ENCODE measurements at places on chromosomes 5 and 9.

DNA sequence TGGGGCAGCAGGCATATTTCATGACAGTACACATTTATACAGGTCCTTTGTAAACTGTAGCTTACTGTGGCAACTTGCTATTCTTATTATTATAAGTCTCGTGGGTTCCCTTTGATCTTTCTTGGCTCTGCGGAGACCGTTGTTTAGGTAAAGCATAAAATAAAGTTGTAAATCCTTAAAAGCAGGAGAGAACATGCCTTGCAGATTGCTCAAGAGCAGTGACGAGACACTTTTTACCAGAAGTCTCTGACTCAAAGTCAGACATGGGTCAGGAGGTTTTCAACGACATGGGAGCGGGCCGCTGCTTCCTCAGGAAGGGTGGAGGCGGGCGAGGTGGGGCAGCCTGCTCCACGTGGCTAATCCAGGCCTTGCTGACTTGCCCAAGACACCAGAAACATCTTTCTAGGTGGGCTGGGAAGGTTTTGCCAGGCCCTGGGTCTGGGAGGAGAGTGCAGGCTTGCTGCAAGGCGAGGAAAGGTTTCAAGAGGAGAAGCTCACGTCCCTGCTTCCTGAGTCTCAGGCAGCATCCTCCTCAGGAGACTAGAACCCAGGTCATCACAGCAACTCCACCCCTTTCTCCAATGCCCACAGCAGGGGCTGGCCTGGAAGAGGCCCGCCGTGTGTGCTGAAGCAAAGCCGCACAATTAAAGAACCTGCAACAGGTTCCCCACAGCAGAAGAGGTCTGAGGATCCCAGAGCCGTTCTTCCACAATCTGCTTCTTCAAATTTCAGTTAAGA, 6.5 kb downstream of the TBC1D2 start:
- peak; percentile 93 for DNase-seq

GRCh38 chr9:70013598-70014196, 30.0 kb upstream of the MAMDC2 start:
- DNase-seq = no peak

DNA sequence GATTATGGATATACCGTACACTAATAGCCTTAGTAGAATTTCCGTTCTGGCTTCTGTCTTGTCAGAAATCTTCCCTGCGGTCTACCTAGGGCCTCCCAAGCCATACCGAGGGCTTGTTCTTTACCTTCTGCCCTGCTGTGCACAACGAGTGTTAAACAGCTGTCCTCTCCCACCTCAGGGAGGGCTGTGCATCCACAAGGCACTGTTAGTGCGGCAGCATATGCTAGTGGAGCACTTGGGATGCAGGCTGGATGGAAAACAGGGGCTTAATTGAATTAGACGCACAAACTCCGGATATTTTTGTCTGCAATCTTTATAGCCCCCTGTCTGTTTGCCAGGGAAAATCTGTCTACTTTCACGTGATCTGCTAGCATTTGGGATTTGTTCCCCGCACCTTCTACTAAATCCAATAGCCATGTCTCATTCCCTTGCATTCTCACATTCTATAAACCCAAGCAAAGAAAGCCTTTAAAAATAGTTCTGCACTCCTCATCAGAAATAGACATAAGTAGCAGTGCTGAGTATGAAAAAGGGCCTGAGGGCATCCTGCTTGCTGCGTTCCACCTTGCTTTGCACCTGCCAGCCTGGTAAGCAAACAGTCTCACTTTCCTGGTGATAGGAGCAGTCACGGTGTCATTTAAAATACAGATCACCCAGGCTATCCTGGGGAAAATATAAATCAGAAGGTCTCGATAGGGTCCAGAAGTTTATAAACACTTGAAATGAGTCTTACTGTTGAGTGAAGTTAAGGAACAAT, 382.6 kb downstream of the RASEF start:
- no peak for DNase-seq

DNA sequence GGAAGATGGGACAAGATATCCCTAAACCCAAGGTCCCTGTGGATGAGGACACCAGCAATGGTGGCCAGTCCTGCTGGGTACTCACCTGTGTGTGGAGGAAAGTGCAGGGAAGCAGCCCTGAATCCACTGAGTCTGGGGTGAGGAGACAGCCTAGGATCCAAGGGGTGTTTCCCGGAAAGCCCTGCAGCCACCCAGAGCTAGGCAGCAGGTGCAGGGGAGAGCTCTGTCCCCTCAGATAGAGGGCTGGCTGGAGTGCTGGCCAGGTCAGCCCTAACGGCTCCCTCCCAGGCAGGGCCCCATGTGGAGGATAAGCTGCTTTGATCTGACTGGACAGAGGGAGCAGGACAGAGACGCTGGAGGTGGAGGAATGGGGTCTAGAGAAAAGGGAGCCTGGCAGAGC, 344.7 kb upstream of the IRX4 start:
- no peak for DNase-seq

GRCh38 chr5:77719666-77720363, 56.3 kb downstream of the TBCA start:
- DNase-seq = no peak

DNA sequence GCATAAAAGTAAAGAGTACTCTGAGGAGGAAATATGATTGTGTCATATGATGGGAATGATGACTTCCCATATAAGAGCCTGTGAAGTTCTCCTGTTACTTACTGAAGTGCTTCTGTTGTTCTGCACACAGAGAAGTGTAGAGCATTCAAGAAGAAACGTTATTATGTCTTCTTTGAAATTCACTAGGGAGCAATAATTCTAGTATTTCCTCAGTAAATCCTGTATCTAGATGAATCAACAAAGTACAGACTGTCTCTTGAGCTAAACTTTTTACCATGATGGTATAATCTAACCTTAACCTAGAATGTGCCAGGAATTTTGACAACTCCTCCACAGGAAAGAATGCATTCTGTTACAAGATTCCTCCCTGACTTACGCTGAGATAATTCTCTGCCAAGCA, 18.9 kb upstream of the GHR start:
- DNase-seq = no peak

DNA sequence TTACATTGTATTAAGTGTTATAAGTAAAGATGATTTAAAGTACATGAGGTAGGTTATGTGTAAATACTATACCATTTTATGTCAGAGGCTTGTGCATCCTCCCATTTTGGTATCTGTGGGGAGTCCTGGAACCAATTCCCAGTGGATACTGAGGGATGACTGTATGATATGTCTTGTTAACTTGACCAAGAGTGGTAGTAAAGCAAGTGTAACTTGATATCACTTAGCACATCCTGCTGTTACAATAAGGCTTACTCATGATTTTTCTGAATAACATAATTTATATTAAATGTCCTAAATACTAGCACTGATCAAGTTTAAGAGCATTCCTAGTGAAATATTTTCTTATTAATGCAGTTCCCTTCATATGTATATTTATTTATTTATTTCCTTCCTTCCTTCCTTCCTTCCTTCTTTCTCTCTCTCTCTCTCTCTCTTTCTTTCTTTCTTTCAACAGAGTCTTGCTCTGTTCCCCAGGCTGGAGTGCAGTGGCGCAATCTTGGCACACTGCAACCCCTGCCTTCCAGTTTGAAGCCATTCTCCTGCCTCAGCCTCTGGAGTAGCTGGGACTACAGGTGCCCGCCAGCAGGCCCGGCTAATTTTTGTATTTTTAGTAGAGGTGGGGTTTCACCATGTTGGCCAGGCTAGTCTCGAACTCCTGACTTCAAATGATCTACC, 7.5 kb downstream of the NDFIP1 start:
- DNase-seq = no peak

GRCh38 chr9:125747765-125748445, 732 bp downstream of the PBX3 start:
- no peak for DNase-seq

GRCh38 chr5:84518862-84519261, 134.2 kb upstream of the EDIL3 start:
- no peak for DNase-seq

GRCh38 chr5:132239776-132240175, 12.1 kb upstream of the P4HA2 start:
- no peak for DNase-seq

DNA sequence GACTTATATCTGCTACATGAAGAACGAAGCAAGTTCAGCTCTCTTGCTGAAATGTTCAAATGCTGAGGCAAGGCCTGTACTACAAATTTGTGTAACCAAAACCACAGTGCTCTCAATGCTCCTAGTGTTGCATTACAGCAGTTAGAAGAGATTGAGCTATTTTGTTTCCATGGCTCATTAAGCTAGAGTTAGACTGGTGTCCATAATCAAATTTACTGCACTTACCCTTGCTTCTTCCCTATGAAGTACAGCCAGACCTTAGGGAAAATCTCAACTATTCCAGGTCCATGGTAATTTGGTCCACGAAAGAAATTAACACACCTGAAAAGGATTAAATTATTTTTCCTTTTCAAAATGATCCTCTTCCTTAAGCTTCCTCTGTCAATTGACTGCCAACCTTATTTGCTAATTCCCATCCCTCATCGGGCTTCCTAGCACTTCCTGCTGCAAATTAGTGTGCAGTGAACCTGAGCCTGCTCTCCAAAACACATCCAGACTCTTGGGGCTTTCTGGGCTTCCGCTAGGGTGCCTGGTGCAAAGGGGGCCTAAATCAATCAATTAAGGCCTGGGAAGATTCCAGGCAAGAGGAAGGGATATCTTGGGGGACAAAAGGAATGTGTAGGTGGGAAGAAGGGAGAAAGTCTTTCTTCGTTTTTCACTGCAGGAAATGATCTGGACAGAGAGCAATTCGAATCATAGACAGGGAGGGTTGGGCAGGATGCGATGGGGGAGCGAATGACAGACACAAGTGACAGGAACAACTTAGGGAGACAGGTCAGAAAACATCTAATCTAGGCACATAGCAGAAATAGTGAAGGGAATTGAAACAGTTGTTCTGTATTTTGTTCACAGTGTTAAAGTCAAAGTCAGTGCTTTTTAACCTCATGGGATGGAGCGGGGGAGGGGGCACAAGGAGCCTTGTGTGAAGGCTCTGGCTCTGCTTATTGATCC, 542.4 kb downstream of the RAB3C start:
- DNase-seq = no peak

DNA sequence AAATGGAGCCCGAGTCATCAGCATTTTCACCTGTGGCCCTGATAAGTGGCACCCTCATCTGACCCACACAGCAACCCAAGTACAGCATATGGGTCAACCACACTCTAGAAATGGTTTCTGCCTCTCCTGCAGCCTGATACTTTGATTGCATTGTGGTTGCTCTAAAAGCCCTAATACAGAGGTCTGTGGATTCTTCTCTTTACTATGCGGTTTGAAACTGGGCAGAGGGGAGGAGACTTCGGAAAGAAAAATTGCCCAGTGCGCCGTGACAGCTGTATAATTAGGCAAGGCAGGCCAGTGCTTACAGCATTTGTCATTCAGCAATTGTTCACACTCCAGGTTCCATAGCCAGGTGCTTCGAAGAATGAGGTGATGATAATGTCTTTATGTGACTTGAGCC, 361.0 kb downstream of the NFIB start:
- DNase-seq = no peak

DNA sequence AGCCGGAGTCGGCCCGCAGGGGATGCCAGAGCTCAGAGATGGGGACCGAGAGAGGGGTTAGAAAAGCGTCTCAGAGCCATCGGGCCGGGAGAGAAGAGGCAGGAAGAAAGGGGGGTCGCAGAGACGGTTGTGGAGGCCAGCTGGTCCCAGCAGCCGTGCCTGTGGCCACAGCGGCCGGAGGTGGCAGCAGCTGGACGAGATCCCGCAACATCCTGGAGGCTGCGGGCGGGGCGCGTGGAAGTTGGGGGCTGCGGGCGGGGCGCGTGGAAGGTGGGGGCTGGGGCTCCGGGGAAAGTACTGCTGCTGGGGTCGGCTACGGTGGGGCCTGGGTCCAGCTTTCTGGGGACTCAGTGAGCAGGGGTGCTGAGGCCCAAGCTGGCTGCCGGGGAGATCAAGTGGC, 34.4 kb upstream of the EGFL7 start:
- DNase-seq = no peak

GRCh38 chr9:131703697-131704096, 36.2 kb downstream of the RAPGEF1 start:
- DNase-seq = no peak

GRCh38 chr5:132549576-132549975, 6.3 kb upstream of the IL5 start:
- no peak for DNase-seq

DNA sequence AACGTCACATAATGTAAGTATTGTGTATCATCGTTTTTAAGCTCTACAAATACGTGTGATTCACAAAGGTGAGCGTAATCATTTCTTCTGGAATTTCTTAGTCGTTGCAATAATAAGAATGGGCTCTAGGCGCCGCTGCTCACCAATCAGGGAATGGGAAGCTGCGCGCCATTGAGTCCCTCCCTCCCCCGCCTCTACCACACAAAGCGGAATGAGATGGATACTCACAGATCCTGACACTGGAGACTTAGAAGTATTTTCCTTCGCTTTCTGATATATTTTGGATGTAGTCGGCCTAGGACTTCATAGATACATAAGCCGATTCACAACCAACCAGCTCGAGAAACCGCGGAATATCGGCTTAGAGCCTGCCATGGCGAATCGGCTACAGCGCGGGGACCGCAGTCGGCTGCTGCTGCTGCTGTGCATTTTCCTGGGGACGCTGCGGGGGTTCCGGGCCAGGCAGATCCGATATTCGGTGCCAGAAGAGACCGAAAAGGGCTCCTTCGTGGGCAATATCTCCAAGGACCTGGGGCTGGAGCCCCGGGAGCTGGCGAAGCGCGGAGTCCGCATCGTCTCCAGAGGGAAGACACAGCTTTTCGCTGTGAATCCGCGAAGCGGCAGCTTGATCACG, at the start of gene PCDHGA11:
Gene PCDHGA11 (plus strand): TSS at position 197 of the 634 bp plus-strand sequence. CDS start 177 bp downstream, at position 374.
- DNase-seq = no peak

DNA sequence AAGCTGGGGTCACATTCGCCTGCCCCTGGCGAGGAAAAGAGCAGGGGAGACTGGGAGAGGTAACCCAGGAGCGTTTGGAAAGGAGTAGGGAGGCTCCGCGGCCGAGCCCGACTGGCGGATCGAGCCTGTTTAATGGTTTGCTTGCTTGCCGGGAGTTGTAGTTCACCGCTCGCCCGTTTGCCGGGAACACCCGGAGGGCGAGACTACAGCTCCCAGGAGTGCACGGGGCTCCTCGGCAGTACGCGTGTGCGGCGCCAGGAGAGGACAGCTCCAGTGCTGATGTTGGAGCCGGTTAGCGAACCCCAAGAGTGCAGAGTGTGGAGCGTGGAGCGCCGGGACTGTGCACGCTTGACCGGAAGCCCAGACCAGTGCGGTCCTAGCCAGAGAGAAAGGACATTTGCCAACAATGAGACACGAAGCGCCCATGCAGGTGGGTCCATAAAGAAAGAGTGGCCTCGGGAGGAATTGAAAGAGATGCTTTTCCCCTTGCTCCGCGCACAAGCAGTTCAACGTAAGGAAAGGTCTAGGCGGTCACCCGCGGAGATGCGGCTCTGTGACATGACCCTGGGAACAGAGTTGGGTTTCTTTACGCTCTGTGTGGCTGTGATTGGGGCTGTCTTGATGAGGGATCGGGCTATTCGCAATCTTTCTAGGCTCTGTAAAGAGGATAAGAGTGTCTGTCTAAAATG, at the start of gene RAB3C:
Gene RAB3C (plus strand): TSS at position 273 of the 689 bp plus-strand sequence. CDS start 134 bp downstream, at position 407.
- peak; percentile 77 for DNase-seq

DNA sequence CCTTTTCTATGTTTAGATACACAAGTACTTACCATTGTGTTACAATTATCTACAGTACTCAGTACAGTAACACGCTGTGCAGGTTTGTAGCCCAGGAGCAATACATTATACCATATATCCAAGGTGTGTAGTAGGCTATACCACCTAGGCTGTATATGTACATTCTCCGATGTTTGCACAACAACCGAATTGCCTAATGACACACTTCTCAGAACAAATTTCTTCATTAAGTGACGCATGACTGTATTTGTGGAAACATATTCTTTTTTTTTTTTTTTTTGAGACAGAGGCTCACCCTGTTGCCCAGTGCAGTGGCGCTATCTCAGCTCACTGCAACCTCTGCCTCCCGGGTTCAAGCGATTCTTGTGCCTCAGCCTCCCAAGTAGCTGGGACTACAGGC, 4.0 kb upstream of the RAD23B start:
- DNase-seq = no peak

- no peak for DNase-seq
These were observed 28.4 kb downstream of the ZDHHC11B start for GRCh38 chr5:756171-756570.
